SK-N-SH (cell line): ENCODE measurements at places on chromosomes 3 and 15. TPM values are rescaled to one million over a fixed set of nuclear protein-coding genes. Genes with fewer than 3 reads are reported as not detected.
A peak's percentile ranks its signal among the peaks of the same experiment; 100 is the strongest.

GRCh38 chr3:42440924-42441323 lies 30.5 kb upstream of the LYZL4 start:
- DNase-seq, result no peak

GP5 gene
- polyA plus RNA-seq, result 0.13 and 0.23 TPM in 2 replicates

DNA sequence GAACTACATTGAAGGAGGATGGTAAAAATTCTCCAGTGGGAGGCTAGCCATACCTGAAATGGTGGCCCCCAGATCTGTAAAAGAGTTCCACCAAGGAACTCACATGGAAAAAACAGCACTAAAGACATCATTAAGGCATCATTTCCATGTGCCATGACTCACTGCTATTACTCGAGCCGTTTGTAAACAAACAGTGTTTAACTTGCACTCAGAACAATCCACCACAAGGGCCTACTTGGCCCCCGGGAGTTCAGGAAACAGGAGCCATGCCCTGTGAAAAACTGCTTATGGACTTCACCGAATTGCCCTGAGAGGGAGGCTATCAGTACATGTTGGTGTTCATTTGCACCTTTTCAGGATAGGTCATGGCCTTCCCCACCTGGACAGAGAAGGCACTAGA lies 18.2 kb downstream of the CCR4 start:
- DNase-seq, result no peak

- no peak for DNase-seq
Measured at GRCh38 chr15:39511000-39511915, 69.6 kb upstream of the THBS1 start.

ILDR1 gene
- polyA plus RNA-seq, result 0.02 and 0.05 TPM in 2 replicates

DNA sequence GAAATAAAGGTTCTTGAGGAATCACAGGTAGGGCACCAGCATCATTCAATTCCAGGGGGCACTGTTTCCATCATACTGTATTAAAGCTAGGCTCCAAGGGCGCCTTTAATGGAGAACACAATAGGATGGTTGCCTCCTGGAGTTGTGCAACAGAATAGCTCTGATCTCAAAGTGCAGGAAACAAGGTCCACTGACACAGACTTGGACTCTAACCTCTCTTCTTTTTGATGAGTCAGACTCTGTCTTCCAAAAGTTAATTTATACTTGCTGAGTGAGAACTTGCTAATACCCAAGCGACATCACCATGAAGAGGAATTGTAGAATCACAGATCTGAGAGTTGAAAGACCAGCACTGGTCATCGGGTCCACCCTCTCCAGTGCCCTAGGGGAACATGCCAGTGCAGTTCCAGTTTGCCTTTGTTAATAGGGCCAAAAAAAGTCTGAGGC lies 94.4 kb upstream of the PHLDB2 start:
- no peak for DNase-seq

DNA sequence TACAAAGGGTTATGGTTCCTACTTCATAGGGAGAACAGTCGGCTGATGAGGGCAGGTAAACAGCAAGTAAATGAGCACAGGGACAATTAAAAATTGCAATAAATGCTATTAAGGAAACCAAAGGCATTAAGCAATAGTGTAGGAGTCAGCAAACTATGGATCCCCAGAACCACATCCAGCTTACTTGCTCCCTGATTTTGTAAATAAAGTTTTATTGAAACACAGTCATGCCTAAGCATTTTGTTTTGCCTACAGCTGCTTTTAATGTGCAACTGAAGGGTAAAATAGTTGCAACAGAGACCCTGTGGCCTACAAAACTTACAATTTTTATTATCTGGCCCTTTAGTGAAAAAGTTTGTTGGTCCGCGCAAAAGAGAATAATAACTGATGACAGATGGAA lies 351.2 kb upstream of the NR2F2 start:
- DNase-seq, result no peak

DNA sequence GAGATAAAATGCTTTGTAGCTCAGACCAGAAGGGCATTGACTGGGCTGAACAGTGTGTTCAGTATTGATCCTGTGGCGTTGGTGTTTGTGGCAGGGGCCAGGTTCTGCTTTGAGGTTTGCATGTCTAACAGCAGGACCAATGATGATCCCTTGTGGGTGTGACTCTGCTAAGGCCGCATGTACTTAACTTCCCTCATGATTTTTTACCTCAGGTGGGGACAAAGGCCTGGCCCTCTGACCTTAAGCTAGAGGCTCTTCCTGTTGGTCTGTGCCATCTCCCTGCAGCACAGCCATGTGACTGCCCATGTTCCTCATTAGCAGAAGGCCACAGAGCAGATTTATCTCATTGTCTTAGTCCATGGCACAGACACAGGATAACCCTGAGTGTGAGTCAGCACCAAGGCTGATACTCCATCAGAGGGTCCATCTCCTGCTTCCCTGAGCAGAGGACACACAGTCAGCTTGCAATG lies 34.3 kb upstream of the BSN start:
- DNase-seq, result no peak

OR5H6 gene
- not detected in 2 replicates for polyA plus RNA-seq

TPRG1 gene
- polyA plus RNA-seq, result 0.64 and 1.8 TPM in 2 replicates

TRH gene
- polyA plus RNA-seq, result not detected in 2 replicates

MCTP2 gene
- polyA plus RNA-seq, result 0.26 and 0.52 TPM in 2 replicates

- DNase-seq, result no peak
Measured at GRCh38 chr3:40068636-40069035, 240.9 kb upstream of the EIF1B start.

LRTM1 gene
- 0.03 TPM in 1 of 2 replicates, not detected in the other for polyA plus RNA-seq

DNA sequence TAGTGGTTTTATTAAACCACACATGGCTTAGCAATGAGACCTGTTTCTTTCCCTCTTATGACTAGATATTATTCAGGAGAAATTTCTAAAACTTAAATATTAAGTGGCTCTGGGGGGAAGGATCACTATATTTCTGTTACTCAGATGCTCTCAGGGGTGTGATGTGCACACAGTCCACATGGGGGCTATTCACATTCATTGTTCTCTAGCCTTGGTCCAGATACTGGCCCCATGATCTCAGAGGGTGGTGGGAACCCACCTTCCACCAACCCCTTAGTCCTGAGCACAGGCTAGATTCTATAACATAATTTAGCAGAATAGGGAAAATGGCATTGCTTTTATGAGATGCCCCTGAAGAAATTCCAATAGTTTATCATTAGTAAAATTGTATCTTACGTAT lies 149.0 kb upstream of the ST8SIA2 start:
- DNase-seq, result peak; percentile 25

- DNase-seq, result peak; percentile 38
Measured at GRCh38 chr15:58070801-58071418, 5.4 kb upstream of the ALDH1A2 start.

TICRR gene
- 2.0 and 3.2 TPM in 2 replicates for polyA plus RNA-seq

GRCh38 chr3:72463083-72463482 lies 385.2 kb downstream of the SHQ1 start:
- DNase-seq, result no peak

- DNase-seq, result peak; percentile 42
Measured at GRCh38 chr15:79171320-79172031, 80.9 kb upstream of the RASGRF1 start.

GRCh38 chr3:9946112-9947024 lies 5.8 kb downstream of the PRRT3 start:
- peak; percentile 89 for DNase-seq

DNA sequence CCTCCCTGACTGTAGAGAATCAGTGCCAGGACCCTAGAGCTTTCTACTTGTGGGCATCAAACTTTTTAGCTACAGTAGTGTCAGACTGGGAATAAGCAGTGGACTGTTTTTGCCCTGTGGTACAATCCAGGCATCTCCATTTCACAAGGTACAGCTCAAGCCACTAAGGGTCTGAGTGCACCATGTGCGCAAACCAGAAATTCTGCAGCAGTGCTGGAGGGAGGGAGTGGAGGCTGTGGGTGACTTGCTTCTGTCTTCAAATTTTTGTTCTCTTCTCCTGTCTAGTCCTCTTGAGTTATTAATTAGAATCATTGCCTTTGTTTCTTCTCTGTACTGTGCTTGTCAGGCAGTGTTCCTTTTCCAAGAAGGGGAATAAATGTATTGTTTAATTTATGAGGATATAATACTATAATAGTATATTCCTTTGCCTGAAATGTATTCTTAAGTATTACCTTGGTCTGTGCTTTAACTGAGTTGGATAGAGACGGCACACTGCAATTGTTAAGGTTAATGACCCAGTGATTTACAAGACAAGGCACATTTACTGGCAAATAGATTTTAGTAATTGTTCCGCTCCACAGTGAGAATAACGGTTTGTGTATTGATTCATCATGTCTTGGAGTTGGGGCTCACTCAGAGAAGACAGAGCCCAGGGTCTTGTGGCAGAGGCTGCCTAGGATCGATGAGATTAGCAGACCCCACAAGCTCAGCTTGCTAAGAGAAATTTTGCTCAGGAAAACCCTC lies 390.6 kb upstream of the CFAP20DC start:
- DNase-seq, result no peak

UBR1 gene
- 3.7 and 5.0 TPM in 2 replicates for polyA plus RNA-seq
